ENCODE measurements at places on chromosomes 6 and 20.

DNA sequence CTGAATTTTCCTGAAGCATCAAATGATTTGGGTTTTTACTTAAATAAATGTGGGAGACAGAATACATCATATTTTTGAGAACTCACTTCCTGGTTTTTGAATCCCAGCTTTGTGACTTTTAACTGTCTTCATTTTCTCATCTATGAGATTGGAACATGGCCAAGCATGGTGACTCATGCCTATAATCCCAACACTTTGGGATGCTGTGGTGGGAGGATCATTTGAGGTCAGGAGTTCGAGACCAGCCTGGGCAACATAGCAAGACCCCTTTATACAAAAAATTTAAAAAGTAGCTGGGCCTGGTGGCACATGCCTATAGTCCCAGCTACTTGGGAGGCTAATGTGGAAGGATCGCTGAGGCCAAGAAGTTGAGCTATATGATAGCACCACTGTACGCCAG, 122.3 kb downstream of the QKI start:
- no peak for DNase-seq

DNA sequence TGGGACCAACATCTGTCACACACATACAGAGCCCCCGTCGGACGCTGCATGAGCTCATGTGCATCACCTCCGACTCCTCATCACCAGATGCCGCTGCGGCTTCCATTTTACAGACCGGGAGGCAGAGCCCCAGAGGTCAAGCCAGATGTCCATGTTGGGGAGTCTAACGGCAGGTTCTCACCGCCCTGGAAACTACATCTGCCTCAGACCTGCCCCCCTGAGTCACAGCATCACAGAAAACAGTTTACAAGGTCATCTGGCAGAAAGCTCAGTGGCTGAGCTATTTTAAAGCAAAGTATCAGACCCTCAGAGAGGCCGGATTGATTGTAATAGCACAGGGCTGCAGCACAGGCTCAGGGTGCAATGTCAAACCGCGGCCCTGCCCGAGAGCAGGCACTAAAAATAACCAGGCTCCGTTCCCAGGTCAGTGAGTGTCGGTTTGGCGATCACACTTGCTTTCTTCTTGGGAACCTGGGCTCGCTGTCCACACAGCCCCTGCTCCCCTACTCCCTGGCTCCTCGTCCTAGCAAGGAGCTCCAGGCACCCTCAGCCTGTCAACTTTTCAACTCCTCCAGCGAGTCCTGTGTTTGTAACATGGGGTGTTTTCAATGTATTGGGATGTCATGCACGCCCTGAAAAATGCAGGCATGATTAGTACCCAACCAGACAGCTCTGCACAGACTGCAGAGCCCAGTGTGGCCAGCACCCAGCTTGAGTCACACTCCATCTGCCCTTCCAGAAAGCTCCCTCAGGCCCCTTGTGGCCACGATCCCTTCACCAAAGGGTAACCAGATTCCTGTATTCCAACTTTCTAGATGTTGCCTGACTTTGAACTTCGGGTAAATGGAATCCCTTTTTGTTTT, 264.5 kb downstream of the CDH4 start:
- no peak for DNase-seq

- no peak for DNase-seq
These were observed 19.9 kb upstream of the POPDC3 start for GRCh38 chr6:105199711-105200110.

- DNase-seq: no peak
These were observed 174.5 kb downstream of the CDC5L start for GRCh38 chr6:44561832-44562665.

- peak; percentile 53 for DNase-seq
These were observed 5.3 kb upstream of the FOXC1 start for GRCh38 chr6:1604158-1605003.

GRCh38 chr20:44097521-44098255, 89.3 kb downstream of the JPH2 start:
- DNase-seq: no peak

DNA sequence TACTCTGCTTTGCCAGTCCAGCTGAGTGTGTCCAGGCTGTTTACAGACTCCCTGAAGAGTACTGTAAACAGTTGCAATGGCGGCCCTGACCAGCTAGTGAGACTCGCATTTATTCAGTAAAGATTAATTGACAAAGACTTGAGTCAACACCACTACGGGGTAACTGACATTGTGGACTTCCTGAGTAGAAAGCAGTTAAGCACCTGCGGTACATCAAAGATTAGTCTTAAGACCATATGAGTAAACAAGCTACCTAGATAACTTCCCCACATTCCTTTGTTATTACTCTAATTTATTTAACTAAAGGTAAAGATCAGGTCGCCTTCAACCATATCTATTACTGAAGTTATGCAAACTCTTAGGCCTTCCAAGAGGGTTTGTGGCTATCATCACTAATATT, 12.6 kb downstream of the VPS52 start:
- DNase-seq: no peak

GRCh38 chr6:166691746-166692145, 64.7 kb upstream of the RPS6KA2 start:
- DNase-seq: no peak

- peak; percentile 41 for DNase-seq
These were observed 12.2 kb upstream of the KCNK15 start for GRCh38 chr20:44733341-44734069.

DNA sequence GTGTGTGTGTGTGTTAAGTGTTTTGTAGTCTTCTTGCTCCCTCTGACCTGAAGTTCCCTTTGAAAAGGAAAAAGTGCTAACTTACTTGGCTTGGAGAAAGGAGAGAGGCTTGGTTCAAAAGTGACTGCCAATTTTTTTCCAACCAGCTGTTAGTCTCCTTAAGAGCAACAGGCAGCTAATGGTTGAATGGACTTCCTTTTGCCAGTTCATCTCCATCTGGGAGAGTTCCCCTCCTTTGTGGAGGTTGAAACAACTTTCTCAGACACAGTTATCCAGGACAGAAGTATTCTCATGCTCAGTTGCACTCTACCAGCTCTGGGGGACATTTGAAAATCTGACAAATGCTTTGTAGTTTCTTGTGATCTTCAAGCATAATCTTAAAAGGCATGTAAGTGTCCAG, 4.5 kb downstream of the RIPOR2 start:
- no peak for DNase-seq

DNA sequence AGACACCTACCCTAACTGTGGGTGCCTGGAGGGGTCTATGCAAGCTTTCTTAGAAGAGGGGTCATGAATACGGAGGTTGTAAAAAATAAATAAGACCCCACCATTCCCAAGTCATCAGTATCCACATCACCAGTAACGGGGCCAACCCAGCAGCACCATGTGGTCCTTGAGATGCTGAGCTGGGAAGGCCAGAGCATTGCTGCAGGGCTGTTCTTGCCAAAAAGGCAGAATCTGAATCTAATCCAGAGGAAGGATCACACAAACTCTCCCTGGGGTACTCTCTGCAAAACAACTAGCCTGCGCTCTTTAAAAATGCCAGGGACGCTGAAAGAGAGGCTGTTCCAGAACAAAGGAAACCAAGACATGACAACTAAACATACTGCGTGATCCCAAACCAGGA, 43.2 kb downstream of the SSR1 start:
- no peak for DNase-seq

GRCh38 chr6:128532136-128532535, 11.7 kb upstream of the PTPRK start:
- DNase-seq: no peak

DNA sequence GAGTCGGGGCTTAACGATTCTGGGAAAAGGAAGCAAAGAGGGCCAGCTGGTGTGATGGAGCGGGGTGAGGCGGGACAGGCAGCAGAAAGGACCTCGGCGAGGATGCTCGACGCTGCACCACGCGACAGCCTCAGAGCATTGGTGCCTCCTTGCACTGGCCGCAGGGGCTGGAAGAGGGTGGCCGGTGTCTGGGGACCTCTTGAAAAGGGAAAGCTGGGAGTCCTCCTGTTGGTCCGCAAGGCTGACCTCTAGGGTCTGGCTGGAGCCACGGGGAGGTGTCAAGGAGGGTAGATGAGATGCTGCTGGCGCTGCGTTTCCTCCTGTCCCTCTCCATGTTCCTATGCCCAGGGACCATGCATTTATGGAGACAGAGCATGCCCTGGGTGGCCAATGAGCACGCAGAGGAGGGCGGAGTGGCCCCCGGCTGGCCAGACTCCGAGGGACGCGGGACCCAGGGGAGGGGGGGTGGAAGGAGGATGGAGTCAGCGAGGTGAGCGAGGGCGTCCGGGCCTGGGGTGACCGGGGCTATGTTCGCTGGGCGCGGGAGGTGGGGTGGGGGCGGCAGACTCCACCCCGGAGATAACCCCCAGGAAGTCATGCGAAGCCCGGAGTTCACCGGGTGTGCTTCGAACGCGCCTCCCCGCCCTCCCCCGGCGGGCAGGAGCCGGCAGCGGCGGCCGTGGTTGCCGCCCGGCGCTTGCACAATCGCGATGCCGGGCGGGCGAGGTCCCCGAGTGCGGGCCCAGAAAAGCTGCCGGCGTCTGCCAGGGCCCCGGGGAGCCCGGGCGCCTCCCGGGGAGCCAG, at the start of gene CYP24A1:
CYP24A1 (minus strand) TSS at position 334 of the 804 bp plus-strand sequence. CDS start 407 bp downstream, outside the sequence.
- no peak for DNase-seq

DNA sequence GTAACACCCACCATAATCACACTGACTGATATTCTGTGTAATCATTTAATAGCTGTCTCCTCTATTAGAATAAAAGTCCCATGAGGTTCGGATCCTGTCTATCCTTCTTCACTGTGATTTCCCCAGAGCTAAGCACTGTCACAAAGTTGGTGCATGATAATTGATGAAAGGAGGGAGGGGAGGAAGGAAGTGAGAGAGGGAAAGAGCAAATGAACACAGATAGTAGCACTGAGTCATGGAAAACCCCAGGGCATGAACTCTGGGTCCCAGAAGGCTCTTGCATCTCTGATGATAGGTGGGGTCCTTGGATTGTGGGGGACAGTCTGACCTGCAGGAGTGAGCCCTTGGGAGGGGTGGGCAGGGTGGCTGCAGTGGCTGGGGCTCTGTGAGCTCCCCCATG, 294.1 kb downstream of the LRFN2 start:
- DNase-seq: no peak

DNA sequence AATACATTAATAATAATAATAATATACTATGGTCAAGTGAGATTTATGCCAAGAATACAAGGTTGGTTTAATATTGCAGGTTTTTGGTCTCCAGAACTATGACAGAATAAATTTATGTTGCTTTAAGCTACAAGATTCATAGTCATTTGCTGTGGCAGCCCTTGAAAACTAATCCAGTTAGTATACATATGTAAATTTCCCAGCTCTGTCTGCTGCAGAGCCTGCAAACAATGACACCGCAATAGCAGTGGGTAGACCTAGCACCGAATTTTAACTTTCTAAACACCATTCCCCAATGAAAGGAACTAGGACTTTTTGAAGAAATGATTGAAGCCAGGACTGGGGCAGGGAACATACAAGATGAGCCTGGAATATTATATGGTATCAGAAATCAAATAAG, 647.7 kb upstream of the NRSN1 start:
- no peak for DNase-seq

GRCh38 chr20:53937339-53937741, 133.1 kb downstream of the BCAS1 start:
- no peak for DNase-seq

GRCh38 chr6:24051942-24052589, 73.9 kb upstream of the NRSN1 start:
- no peak for DNase-seq

DNA sequence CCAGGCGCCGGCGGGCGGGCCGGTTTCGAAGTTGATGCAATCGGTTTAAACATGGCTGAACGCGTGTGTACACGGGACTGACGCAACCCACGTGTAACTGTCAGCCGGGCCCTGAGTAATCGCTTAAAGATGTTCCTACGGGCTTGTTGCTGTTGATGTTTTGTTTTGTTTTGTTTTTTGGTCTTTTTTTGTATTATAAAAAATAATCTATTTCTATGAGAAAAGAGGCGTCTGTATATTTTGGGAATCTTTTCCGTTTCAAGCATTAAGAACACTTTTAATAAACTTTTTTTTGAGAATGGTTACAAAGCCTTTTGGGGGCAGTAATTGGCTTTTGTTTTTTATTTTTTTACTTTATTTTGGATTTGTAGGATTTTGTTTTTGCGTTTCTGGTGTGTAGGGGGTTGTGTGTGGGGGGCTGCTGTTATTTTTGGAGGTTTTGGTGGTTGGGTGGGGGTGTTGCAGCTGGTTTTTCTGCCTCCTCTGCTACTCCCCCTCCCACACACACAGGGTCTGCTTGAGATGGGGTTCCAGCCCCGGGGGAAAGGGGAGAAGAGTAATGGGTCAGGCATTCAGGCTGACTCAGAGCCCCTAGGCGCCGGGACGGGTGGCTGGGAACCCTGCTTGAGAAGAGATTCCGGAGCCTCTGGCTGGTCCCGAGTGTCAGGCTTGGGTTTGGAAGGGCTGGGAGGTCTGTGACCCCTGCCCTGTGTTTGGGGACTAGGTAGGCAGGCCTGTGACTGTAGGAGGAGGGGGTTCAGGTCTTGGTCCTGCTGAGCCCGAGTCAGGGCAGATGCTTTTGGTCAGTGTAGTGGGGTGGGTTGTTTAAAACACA, 2.0 kb downstream of the CEBPB start:
- DNase-seq: peak; percentile 75

DNA sequence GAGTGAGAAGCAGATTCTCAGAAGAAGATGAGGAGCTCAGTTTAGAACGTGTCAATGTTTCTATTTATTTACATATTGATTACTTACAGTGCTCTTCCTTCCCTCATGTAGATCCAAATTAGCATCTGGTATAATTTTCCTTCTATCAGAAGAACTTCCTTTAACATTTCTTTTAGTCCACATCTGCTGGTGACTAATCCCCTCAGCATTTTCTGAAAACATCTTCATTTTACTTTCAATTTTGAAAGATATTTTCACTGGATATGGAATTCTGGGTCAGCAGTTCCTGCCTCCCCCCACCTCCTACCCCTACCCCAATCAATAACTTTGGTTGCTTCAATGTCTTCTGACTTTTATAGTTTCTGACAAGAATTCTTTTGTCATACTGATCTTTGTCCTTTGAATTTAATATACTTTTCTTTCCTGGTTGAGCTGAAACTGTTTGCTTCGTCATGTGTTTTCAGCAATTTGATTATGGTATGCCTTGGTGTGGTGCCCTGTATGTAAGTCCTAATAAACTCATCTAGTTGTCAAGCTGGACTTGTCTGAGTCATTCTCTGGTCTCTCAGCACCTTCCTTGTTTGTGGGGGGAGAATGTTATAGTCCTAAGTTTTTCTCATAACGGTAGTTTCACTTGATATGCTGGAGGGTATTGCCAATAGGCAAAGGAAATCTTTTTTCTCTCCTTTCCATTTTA, 57.0 kb downstream of the SMPDL3A start:
- DNase-seq: no peak

- DNase-seq: no peak
These were observed 71.9 kb downstream of the FGD2 start for GRCh38 chr6:37077191-37077904.

GRCh38 chr6:105317607-105318533, 85.0 kb downstream of the PREP start:
- no peak for DNase-seq

- DNase-seq: no peak
These were observed 590.7 kb downstream of the MEI4 start for GRCh38 chr6:78243519-78243918.
